ENCODE measurements at places on chromosomes 5 and 9.

- peak; percentile 63 for DNase-seq
Observed at GRCh38 chr5:80406980-80407734, 707 bp upstream of the ZFYVE16 start.

DNA sequence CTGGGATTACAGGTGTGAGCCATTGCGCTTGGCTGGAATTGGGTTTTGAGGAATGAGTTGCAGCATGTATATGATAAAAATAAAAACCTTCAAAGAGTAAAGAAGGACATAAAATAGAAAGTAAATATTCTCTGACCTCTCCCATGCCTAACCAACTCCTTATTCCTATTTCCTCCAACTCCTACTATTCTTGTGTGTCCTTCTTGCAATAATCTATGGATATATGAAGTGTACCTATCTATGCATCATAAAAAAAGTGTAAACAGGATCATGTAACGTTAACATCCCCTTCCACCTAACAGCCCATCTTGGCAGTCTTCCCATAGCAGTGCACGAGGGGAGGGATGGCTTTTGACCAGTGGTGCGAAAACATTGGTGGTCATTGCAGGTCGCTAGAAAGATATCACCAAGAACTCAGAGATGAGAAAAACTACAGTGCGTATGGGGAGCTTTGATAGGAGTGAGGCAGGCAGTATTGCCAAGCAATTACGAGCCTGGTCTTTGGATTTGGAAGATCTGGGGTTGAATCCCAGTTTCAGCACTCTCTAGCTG is 69.9 kb downstream of the PPARGC1B start:
- no peak for DNase-seq

DNA sequence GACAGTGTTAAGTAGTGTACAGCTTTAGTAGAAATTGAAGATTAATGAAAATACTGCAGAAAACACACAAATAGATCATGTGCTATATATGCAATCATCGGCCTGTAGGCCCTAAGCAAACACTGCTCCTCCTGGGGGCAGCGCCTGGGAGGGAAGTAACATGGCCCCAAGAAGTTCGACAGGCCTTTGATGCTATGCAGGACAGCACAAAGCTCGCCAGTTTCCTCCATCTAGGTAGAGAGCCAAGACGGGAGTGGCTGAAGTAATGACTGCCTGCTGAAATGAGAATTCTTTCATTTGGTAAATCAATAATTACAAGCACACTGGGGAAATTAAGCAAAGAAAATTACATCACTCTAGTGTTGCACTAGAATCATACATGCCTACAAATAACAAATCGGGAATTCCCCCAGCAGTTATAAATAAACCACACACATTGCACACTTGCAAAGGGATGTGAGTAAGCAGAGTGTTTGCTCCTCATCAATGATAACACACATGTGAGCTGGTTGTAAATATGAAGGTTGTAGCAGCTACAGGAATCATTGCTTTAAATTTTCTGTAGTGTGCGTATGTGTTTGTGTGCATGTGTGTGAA is 219.9 kb upstream of the NFIL3 start:
- DNase-seq, result no peak

- DNase-seq, result no peak
Observed at GRCh38 chr9:114395334-114395617, 7.5 kb upstream of the AKNA start.

DNA sequence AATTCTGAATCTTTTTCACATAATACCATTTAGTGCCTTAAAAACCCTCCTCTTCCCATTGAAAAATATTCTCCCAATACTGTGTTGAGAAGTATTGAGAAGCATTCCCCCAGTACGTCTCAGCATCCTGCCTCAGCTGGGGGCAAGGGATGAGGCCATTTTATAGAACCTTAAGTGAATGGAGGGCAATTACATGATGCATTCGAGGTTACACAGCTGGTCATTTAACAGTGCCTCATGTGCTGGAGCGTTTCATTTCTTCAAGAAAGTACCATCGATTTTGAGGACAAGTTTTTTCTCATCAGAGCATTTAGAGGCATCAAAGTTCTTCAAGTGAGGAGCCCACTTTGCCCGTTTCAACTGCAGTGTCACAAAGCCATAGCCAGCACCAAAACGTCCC is 135.6 kb downstream of the DOCK2 start:
- DNase-seq, result no peak

Measured in right kidney (tissue), 9 donors.